ENCODE measurements at places on chromosomes 5 and 9.

DNA sequence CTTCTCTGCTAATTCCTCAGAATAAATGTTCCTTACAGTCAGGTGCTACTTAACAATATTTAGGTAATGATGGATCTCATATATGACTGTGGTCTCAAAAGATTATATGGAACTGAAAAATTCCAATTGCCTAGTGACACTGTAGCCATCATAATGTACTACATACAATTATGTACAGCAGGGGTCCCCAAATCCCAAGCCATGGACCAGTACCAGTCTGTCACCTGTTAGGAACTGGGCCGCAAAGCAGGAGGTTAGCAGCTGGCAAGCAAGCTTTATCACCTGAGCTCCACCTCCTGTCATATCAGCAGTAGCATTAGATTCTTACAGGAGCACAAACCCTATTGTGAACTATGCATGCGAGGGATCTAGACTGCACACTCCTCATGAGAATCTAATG is 69.6 kb downstream of the NR2F1-AS1 start:
- DNase-seq: no peak

- DNase-seq: no peak
Measured at GRCh38 chr5:6399980-6400910, 21.9 kb upstream of the MED10 start.

DNA sequence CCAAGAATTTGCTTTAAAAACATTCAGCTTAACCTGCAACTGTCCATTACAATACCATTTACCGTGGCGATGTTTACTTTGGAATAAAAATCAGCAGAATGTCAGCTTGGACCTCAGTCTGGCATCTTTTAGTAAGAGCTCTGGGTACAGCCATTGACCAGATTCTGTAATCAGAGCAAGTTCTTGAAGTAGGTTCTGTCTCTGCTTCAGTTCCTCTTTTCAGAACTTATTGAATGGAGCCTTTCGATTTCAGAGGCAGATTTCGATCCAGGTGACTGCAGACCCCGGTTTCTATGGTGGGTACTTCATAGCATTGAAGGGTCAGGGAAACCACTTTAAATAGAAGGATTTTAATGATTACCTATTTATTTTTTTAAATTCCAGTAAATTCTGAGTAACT is 53.4 kb upstream of the SV2C start:
- DNase-seq: no peak

GRCh38 chr9:117354244-117354847 is 60.5 kb downstream of the ASTN2 start:
- DNase-seq: no peak

GRCh38 chr5:132205385-132206125 is 22.1 kb downstream of the P4HA2 start:
- DNase-seq: no peak

DNA sequence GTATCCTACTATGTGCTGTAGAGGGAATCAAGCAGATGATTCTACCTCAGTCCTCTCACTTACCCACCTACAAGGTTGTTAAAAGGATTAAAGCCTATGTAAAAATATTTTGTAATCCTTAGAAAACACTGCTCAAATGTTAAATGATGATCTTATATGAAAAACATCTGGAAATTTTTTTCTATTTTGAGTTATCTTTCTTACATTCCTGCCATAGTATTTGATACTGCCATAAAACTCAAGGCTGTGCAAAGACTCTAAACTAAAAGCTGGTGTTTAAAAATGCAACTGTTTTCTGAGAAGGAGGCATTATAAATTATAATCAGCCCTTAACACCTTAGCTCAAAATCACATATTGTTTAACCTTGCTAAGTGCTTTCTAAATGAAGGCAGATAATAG is 474.2 kb downstream of the PRELID2 start:
- no peak for DNase-seq

- DNase-seq: no peak
Measured at GRCh38 chr5:77926337-77926736, 150.2 kb upstream of the TBCA start.

DNA sequence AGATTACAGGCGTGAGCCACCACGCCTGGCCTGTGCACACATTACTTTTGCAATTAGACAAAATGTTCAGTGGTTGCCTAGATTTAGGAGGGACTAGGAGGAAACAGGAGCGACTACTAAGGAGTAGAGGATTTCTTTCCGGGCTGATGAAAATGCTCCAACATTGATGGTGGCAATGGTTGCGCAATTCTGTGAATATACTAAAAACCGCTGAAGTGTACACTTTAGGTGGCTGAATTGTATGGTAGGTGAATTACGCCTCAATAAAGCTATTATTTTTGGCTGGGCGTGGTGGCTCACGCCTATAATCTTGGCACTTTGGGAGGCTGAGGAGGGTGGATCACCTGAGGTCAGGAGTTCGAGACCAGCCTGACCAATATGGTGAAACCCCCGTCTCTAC is 46.8 kb upstream of the STXBP1 start:
- DNase-seq: no peak

DNA sequence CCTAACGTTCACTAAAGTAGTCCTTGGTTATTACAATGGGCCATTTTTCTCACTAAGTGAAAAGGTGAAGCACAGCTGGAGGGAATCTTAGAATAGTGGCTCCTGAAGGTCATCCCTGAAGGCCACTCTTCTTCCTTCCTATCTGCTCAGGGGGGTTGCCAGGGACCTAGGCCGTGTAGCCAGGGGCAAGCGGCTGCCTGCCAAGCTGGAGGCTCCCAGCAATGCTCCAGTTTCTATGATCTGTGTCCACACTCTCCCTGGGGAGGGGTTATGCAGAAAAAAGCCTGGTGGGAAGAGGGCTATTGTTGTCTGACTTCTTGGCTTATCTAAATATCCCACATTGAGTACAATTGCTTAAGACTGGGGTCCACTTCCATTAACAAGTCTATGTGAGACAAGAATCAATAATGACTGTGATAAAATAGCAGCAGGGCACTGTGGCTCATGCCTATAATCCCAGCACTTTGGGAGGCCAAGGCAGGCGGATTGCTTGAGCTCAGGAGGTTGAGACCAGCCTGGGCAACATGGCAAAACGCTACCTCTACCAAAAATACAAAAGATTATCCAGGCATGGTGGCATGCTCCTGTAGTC is 3.8 kb downstream of the NMRK1 start:
- DNase-seq: no peak

DNA sequence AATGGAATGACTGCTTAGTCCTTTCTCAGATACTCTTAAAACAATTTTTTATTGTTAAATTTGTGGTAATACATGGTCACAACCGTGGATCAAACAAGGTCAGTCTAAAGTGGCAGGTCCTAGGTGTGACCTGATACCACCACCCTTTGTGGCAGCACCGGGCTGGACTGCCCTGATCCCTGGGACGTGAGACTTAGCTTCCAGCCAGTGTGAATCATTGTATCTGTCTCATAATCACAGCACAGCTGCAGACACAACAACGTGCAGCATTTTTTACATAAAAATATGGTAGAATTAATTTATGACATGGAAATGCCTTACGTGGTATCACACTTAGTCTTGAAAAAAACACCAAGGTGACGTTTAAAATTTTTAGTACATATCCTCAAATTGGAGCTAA is 7.8 kb downstream of the TOR1B start:
- no peak for DNase-seq

DNA sequence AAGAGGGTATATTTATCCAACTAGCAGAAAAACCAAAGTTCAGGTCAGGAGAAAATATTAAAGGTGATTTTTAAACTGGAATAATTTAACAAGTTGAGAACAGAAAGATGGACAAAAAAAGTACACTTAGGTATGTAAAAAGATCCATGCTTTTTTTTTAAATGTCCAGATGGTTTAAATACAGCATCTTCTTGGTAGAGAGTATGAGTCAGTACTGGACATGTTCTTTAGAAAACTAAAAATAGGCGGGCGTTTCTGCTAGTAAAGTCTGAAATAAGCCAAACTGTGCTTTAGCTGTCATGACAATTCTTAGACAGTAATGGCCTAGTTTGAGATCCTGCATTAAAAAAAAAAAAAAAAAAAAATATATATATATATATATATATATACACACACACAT is 255.9 kb upstream of the ST8SIA4 start:
- DNase-seq: no peak

- DNase-seq: no peak
Measured at GRCh38 chr5:171477101-171477500, 57.7 kb downstream of the FGF18 start.

- DNase-seq: no peak
Measured at GRCh38 chr9:69063839-69064238, 28.3 kb downstream of the FXN start.

DNA sequence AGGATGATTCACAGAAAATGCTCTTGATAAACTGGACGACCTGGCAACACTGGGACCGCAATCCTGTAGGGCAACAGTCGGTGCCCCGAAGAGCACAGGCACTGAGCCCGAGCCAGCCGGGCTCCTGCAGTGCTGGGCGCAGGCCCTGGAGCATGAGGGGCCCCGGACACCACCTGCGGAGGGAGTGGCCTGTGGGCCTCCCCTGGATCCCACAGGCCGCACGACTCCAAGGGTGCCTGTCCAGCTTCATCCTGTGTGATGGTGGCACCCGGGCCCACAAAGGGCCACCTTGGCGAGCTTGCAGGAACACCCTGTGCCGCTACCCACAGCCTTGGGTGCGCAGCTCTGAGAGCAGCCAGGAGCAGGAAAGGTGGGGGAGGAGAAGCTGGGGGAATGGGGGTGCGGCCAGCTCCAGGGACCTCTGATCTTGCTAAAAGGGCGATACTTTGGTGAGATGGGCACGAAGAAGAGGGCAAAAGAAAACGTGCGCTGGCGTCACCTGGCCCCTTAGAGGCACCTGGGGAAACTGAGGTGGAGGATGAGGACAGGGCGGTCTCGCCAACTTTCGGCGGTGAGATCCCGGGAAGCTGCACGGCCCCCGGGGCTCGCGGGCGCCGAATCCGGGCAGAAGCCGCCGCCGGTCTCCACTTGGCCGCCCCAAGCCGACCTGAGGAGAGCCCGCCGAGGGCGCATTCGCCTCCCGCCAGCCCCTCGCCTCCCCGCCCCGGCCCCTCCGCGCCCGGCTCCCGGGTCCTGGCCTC is 722 bp downstream of the TBC1D9B start:
- no peak for DNase-seq

GRCh38 chr5:149803641-149804468 is 73.7 kb downstream of the PPARGC1B start:
- no peak for DNase-seq

- DNase-seq: no peak
Measured at GRCh38 chr9:25864509-25864908, 186.3 kb upstream of the TUSC1 start.

DNA sequence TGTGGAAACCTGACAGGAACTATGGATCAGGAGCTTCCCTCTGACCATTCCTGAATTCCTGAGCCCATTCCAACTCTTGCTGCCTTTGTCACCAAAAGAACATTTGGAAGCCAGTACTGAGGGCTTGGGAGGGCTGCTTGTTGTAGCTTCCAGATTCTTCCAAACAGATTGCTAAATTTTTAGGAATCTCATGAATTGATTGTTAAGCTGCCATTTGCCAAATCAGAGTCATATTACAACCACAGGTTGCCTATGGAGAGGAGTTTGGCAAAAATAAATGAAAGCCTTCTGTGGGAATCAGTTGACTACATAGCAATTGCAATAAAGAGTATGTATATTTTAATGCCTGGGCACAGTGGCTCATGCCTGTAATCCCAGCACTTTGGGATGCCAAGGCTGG is 39.2 kb upstream of the SLC28A3 start:
- no peak for DNase-seq

- no peak for DNase-seq
Measured at GRCh38 chr5:100260968-100261367, 274.2 kb upstream of the FAM174A start.
